ENCODE measurements at places on chromosomes 13 and 19.

DNA sequence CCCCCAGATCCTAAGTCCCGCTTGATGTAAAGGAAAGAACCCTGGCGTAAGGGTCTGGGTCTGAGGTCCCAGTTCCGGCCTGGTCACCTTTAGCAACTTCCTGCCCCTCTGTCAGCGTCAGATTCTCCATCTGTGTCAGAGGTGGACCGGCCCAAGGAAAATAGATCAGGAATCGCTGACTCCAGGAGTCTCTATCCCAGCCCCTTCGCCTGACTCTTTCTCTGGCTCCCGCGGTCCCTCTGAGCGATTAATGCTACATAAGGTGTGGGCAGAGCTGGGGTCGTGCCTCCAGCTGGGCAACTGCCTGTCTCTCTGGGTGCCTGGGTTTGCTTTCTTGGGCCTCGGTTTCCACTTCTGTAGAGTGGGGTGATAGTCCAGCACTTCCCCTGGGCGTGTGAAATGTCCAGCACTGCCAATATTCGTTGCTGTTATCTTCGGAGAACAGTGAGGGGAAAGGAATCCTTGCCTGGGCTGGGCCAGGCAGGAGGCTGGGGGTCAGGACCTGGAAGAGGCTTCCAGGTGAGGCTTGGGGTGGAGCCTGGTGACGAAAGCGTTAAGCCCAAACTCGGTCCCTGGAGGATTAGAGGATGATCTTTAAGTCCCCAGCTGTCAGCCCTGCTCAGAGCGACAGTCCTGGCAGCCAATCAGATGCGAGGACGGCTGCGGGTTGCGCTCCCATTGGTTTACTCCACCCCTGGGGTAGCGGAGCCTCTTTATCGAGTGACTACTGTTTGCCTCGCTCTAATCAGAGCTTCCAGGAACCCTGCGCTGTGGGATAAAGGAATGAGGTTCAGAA lies 767 bp downstream of the ABCA7 start:
- peak; percentile 96 for DNase-seq

DNA sequence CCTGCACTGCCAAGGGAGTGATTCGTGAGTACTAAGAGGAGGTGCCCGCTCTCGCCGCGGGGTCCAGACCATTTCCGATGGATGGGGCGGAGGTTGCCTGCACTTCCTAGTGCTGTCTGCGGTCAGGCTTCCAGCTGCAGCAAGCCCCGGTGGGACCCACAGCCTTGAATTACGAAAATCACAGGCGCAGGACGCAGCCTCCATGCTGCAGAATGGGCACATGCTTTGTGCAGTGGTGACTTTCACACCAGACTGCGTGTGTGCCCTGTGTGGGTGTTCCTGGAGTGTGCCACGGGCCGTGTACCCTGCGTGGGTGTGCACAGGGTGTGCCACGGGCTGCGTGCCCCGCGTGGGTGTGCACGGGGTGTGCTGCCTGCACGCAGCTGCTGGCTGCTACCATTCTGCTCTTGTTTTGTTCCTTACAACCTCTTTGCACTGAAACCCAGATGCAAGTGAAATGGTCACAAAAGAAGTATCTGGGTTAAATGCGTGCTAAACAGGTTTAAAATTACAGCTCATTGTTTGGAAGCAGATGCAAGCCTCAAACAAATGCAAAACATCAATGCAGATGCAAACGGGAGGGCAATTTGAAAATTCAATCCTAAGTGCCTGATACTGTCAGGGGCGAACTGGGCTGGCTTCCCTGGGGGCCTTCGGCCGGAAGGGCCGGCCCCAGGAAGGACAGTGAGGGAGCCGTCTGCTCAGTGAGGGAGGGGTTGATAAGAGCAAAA lies 221.2 kb upstream of the SOX1 start:
- no peak for DNase-seq

- DNase-seq, result no peak
Observed at GRCh38 chr19:11905928-11906327, 18.3 kb downstream of the ZNF69 start.

DNA sequence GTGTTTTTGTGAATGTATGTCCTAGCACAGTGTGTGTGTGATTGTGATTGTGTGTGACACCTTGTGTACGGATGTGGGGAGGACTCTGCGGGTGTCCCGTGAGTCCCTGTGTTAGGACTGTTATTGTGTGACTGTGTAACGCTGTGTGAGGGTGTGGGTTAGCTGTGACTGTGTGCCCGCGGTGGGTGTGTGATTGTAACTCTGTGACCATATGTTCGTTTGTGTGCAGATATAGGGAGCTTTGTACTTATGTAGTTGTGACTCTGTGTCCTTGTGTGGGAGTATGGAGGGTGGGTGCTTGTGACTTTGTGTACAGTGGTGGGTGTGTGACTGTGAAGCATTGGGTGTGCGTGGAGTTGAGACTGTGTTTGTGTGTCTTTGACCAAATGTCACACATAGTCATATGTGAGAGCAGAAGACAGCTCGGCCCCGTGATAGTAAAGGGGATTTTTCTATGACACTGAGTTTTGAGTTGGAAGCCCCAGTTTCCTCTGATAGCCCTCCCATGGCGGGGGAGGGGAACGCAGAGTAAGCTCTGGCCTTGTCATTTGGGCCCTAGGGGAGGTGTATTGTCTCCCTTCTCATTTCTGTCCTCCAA lies 949 bp upstream of the ZNF260 start:
- peak; percentile 50 for DNase-seq

DNA sequence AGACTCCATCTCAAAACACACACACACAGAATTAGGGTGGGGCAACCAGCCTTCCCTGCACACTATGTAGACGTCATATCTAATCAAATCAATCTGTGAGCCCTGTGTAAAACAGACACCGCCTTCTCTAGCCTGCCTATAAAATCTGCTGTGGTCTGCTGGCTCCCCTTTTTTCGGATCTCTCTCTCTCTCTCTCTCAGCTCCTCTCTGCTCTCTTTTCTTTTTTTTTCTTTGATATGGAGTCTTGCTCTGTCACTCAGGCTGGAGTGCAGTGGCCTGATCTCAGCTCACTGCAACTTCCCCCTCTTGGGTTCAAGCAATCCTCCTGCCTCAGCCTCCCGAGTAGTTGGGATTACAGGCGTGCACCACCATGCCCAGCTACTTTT lies 11.8 kb upstream of the CD70 start:
- no peak for DNase-seq

DNA sequence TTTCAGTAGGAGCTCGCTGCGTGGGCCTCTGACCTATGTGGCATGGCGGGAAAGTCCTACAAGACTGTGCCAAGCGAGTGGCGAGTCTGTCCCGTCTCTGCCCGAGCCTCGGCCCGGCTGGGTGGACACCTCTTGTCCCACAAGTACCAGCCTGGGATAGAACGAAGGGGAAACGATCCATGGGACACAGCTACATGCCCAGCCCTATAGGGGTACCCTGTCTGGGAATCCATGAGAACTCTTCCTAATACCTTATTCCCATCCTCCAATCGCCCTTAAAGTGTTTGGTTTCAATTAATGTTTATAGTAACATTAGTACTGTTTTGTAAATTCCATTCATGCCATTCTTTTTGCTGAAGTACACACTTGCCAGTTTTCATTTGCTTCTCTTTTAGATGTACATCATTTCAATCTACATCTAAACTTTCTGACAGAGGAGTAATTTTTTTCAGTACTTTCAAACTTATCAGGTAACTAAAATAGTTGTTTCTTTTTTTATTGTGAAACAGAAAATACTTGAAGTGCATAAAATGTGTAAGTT lies 667 bp upstream of the ZNF790 start:
- DNase-seq, result peak; percentile 40

- no peak for DNase-seq
Observed at GRCh38 chr13:22210134-22210930, 539.5 kb downstream of the FGF9 start.

- no peak for DNase-seq
Observed at GRCh38 chr19:48735031-48735615, 5.3 kb downstream of the RASIP1 start.

- no peak for DNase-seq
Observed at GRCh38 chr13:34941436-34941834, 635 bp upstream of the NBEA start.

- DNase-seq, result no peak
Observed at GRCh38 chr13:40613914-40614313, 52.5 kb downstream of the FOXO1 start.

GRCh38 chr19:6720369-6721137 lies at the start of gene C3:
Gene C3 (minus strand): TSS chr19:6720650. CDS start chr19:6720589, 61 bp downstream.
- DNase-seq, result no peak

- no peak for DNase-seq
Observed at GRCh38 chr13:39481491-39481890, 121.5 kb downstream of the LHFPL6 start.

- no peak for DNase-seq
Observed at GRCh38 chr13:44549476-44549875, 26.7 kb downstream of the TSC22D1 start.

DNA sequence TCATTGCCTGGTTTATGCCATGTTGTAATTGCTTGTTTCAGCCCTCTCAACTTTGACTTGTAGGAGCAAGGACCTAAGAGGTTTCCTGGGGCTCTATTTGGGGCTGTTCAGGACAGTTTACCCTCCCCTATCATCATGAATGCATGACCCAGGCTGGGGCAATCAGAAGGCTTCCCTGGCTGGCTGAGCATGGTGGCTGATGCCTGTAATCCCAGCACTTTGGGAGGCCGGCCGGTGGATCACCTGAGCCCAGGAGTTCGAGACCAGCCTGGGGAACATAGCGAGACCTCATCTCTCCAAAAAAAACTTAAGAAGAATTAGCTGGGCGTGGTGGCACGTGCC lies 6.1 kb upstream of the LSM4 start:
- no peak for DNase-seq

- DNase-seq, result no peak
Observed at GRCh38 chr19:30563691-30564090, 191.5 kb downstream of the ZNF536 start.
